Type B pancreatic cell (in vitro differentiated cells): ENCODE measurements at places on chromosomes 5 and 9. TPM values are rescaled to one million over a fixed set of nuclear protein-coding genes. Genes with fewer than 3 reads are reported as not detected.

Gene PAX5
- total RNA-seq: not detected in 2 replicates

DNA sequence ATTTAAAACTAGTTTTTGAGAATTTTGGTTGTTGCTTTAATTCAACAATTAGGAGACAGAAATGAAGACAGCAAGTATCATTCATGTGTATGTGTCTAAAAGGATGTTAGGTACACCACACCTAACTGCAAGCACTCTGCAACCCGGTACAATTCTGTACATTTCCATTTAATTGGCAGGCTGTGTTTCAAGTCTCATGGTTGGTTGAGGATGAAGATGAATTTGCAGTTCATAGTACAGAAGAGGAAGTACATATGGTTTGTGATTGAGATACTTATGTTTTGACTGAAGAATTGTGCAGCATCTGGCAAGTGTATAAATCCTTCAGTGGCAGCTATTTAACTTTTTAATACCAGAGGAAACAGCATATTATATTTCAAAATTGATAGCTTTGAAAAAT lies 628.7 kb upstream of the ZNF608 start:
- no peak for DNase-seq

DNA sequence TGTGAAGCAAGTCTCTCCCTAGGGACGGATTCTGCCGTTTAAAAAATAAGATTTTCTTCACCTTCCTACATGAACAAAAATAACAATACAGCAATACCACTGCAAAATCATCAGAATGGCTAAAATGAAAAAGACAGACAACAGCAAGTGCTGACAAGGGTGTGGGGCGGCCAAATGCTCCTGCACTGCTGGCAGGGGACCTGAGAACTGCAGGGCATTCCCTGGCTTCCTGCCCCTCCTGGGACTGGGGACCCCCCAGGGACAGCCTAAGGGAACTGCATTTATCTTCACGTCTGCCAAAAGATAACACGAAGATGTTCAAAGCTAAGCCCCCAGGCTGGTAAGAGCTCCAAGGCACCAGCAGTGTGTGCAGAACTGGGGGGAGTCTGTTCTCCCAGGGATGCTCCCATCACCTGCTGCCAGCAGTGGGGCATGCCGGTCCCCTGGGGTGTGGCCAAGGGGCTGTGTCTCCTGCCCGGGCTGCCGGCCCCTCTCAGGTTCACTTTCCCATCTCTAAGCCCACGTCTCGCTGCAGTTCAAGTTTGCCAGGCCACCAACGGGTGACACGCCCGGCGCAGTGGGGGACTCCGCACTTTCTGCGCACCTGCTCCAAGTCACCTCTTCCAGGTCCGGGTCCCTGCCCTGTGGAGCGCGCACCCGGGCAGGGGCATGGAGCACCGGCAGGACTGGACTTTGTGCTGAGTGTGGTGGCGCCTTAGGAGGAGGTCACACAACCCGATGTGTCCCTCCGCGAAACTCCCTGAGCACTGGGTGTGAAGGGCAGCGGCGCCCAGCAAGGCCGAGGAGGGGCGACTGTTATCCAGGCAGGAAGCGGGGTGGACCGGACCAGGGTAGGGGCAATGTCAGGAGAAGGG lies 4.5 kb upstream of the EGFL7 start:
- no peak for DNase-seq

- no peak for DNase-seq
Observed at GRCh38 chr5:74105126-74105780, 479.3 kb downstream of the ARHGEF28 start.

Gene ORM2
- total RNA-seq: not detected in 2 replicates

GRCh38 chr5:143929486-143929885 lies 117.5 kb downstream of the HMHB1 start:
- no peak for DNase-seq

DNA sequence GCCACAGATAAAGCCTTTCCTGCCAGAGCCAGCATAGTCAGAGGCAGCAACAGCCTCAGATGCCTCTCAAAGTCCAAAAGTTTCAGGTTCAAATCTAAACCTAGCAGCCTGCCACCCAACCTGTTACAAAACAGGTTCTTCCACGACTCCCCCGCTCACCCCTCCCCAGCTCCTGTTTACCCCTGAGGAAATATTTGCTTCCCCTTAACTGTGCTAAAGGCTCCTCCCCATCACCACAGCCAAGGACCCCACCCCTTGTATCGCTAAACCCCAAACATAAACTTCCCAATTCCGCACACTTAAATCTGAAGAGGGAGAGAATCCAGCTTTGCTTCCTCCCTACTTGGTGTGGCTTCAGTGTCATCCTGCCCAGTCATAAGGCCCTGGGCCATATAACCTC lies 15.4 kb upstream of the VDAC1 start:
- no peak for DNase-seq

DNA sequence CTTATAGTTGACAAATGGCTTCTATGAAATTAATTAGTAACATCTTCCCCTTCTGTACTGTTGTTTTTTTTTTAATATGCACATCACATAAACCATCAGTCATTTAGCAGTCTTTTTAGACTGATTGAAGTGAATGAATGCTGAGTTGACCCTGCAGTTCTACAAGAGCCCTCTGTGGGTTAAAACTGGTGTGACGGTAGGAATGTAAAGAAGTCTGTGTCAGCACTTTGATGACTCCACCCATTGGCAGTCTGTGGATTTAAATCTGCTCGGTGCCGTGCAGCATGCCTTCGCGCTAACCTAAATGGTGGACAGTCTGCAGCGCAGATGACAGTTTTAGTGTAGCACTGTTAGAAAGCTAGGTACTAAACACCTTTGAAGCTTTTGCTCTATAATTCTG lies 3.1 kb downstream of the GTF3C4 start:
- no peak for DNase-seq

- DNase-seq: no peak
Observed at GRCh38 chr9:99544526-99544925, 277.2 kb upstream of the NR4A3 start.
